Stimulated activated CD4-positive, alpha-beta T cell treated with anti-CD3 and anti-CD28 coated beads, TNF-alpha, amount 100 ng/mL, for 24 hours (primary cell): ENCODE measurements at places on chromosomes 1 and 21.

- DNase-seq = no peak
These were observed 216.0 kb upstream of the NFIA start for GRCh38 chr1:60866226-60866900.

- DNase-seq = no peak
These were observed 13.1 kb downstream of the TXNIP start for GRCh38 chr1:145983206-145983675.

GRCh38 chr1:221087919-221088318 lies 208.7 kb downstream of the HLX start:
- DNase-seq = no peak

DNA sequence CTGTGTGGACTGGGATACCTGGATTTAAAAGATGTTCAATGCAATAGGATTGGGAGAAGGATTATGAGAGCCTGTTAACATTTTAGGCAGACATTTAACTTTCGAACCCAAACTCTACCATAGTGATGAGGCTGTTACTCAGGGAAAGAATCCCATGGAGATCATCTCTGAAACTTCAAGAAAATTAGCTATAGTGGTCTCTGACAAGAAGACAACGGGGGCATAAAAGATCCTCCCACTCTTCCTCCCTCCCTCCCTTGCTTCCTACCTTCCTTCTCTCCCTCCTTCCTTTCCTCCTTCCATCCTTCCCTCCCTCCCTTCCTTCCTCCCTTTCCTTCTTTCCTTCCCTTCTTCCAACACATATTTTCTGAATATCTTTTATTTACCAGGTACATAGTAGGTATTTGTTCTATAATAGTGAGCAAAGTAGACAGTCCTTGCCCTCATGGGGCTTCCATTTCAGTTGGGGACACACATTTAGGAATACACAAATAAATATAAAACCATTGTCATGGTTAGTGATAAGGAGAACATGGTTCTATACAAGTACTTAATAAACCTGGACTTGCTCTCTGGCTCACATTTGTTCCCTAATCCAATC lies 143.2 kb downstream of the ATP6V1G3 start:
- DNase-seq = no peak

- DNase-seq = no peak
These were observed 444.8 kb downstream of the KIF26B start for GRCh38 chr1:245599371-245600174.

DNA sequence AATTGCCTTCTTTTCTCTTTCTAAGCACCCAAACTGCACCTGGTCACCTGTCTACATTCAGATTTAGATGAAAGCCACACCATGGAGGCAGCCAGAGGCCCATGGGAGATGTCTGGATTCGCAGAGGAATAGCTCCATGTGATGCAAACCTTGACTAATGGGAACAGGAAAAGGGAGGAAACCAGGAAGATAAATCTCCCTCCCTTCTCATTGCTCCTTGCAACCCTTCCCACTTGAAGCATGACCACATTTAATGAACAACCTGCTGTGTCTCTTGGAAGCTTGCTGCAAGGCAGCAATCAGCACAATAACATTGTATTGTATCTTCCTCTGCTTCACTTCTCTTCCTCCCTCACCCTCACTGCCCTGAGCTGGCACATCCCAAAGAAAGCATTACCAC lies 42.6 kb upstream of the KLF17 start:
- DNase-seq = no peak

GRCh38 chr1:230581446-230582079 lies 60.7 kb upstream of the COG2 start:
- DNase-seq = no peak

DNA sequence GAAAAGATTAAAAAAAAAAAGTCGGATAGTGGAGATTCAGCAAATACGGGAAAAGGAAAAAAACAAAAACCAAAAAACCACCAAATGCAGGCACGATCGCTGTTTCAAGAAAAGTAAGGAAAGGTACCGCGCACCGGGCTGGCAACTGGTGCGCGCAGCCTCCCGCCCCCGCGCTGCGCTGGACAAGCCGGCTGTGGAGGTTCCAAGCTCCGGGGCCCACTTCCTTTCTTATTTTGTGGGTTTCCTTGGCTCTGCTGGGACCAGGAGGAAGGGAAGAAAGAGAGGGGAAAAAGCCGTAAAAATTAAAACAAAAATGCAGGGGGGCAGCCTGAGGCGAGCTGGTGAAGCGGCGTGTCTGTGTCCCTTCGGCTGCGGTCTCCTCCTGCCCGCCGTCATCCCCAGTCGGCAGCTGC lies 233 bp downstream of the ADAMTS5 start:
- no peak for DNase-seq

- DNase-seq = no peak
These were observed 44.9 kb upstream of the USP24 start for GRCh38 chr1:55259911-55260609.

GRCh38 chr1:25729790-25730644 lies 70.0 kb upstream of the SELENON start:
- DNase-seq = no peak

DNA sequence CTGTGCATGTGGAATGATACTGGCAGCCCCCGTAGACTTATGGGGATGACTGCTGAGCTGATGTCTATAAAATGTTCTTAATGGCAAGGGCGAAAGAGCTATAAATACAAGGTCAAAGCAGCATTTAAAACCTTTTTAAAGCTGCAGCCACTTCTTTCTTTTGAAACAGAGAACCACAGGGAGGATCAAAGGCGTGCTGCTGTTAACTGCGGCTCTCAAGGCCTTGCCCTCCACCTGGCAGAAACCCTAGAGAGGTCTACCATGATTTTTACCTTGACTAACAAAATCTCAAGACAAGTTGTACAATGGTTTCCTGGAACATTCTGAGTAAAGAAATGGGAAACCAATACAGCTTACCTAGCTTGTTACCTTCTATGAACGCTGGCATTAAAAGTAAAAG lies 89.7 kb downstream of the SLC45A1 start:
- DNase-seq = no peak

GRCh38 chr1:202189001-202189790 lies 4.4 kb upstream of the LGR6 start:
- DNase-seq = peak; percentile 53

- no peak for DNase-seq
These were observed 22.1 kb downstream of the BCAS2 start for GRCh38 chr1:114559356-114559755.

DNA sequence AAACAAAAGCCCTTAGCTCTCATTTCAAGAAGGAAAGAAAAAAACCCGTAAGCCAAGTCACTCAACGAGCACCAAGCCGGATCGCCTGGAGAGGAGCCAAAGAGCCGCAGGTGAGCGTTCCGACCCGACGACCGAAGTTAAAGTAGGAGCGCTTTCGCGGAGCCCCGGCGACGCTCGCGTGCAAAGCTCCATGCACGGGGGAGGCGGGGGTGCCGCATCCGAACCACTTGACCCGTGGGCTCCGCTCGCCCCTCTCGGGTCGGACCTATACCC lies 382 bp downstream of the GPBP1L1 start:
- peak; percentile 40 for DNase-seq

DNA sequence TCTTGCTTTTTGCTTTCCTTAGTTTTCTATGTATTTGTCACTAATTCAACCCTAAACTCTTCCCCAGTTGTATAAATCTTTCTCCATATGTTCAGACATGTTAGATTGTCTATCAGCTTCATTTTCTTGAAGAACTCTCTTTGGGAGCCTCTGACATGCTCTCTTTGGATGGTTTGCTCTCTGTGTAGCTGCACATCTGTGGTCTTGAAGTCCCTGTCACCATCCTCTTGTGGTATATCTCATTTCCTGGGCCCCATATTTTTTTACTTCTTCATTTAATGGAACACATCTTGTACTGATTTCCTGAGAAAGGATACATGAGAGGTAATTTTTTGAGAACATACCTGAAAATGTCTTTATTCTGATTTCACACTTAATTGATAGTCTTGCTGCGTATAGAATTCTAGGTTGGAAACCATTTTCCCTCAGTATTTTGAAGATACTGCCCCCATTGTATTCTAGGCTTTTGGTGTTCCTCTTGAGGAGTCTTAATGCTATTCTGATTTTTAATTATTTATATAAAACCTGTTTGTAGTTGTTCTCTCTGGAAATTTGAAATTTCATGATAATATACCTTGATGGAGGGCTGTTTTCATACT lies 72.6 kb downstream of the ST3GAL3 start:
- no peak for DNase-seq

GRCh38 chr1:229098903-229099578 lies 171.9 kb upstream of the RAB4A start:
- no peak for DNase-seq

- no peak for DNase-seq
These were observed 242.1 kb downstream of the OMA1 start for GRCh38 chr1:58304346-58304975.

- DNase-seq = no peak
These were observed 1.3 kb upstream of the LDLRAP1 start for GRCh38 chr1:25541889-25542658.

DNA sequence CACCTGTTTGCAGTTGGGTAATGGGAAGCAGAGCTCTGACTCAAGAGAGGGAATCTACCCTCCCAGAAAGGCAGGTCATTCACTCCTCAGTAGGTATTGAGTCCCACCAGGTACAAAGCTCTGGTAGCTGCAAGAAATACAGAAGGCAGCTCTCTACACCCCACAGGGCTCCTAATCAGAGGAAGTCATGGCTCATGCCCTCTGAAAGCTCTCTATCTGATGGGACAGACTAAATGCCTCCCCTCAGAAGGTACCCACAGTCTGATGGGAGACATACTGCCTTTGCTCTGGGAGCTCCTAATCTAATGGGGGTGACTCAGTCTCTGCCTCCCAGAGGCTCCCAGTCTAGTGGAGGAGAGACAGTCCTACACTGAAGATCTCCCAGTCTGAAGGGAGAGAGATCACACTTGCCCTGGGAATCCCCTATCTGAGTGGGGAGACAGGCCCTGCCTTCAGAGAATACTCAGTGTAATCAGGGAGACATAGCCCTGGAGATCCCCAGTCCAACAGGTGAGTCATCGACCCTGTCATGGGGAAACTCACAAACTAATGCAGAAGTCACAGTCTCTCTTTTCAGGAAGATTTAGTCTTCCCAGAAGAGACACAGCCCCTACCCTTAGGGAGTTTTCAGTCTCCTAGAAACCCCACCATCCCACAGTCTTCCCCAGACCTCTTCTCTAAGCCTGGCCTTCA lies 23.7 kb downstream of the CAMK1G start:
- peak; percentile 18 for DNase-seq

DNA sequence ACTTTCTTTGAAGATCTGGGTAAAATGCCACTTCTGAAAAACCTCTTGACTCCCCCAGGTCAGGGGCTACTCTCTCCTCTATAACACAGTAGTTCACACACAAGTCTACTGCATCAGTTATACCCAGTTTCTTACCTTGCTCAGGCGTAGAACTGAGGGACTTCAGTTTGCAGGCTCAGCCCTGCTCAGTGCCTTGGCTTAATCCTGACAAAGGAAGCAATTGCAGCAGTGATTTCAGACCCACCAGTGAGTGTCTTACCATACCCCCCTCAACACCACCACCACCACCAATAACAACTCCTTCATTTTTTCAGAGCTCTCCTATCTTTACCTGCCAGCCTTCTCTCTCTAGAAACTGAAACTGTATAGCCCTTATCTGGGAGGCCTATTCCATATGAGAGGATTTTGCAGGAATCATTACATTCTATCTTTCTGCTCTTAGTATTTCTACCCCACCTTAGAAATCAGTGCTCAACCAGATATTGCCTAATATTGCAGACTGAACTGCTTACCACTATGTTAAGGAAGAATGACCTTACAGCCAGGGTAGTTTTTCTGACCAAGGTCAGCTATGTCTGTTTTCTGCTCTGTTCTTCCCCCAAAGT lies 105.5 kb upstream of the S1PR1 start:
- no peak for DNase-seq

DNA sequence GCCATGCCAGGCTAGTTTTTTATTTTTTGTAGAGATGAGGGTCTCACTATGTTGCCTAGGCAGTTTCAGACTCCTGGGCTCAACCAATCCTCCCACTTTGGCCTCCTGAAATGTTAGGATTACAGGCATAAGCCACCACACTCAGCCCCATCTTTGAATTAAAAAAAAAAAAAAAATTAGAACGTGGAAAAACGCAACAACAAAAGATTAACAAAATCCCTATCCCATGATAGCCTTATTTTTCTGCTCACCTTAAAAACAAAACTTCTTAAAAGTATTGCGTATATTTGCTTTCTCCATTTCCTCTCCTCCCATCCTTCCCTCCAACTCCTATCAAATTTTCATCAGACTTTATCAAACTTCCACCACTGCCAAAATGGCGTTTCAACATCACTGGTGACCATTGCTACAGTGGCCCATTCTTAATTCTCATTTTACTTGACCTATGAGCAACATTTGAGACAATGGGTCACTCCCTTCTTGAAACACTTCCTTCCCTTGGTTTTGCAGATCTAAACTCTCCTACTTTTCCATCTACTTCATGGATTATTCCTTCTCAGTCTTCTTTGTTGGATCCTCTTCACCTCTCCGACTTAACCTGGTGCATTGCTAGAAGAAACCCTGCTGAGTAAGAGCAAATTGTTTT lies 579 bp upstream of the ZNF684 start:
- no peak for DNase-seq

- no peak for DNase-seq
These were observed 38.7 kb downstream of the AZIN2 start for GRCh38 chr1:33119532-33120217.

GRCh38 chr1:231964241-231964640 lies 337.7 kb downstream of the DISC1 start:
- no peak for DNase-seq

DNA sequence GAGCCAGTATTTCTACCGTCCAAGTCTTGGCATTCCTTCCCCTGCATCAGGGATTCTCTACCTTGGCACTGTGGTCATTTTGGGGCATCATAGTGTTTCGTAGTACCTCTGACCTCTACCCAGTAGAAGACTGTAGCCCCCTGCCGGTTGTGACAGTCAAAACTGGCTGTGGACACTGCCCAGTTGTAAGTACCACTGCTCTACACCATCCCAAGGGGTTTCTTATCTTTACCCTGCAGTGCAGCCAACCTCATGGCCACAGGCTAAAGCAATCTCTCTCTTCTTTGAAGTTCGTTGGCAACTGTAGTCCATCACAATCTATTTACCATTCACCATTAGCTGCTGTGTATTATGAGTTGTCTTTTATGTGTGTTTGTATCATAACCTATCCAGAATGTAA lies 29.3 kb upstream of the ERO1B start:
- no peak for DNase-seq

DNA sequence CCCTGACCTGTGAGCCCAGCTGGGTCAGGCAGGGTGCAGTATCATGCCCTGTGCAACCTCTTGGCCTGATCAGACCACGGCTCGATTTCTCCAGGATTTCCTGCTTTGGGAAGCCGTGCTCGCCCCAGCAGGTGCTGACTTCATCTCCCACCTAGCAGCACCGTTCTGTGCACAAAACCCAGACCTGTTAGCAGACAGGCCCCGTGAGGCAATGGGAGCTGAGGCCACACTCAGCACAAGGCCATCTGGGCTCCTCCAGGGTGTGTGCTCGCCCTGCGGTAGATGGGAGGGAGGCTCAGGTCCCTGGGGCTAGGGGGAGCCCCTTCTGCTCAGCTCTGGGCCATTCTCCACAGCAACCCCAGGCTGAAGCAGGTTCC lies 29.6 kb downstream of the SLC19A1 start:
- DNase-seq = no peak
